ENCODE measurements at places on chromosomes 3 and 15.

DNA sequence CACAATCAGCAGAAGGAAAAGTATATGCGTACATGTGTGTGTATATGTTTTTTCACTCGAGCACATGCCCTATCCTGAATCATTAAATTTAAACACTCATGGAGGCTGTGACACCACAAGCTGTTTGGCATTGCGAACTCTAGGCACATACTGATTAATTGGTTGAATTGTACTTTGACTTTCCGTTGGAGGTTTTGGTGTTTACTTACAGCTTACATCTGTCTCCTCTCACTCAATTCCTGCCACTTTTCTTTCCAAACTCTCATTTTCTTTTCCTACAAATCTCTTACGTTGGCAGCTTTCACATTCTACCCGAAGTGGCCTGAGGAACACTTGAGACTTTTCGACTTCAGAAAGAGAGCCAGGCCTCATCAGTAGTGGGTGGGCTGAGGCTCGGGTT, 434.1 kb upstream of the SEMA6D start:
- no peak for ATAC-seq

DNA sequence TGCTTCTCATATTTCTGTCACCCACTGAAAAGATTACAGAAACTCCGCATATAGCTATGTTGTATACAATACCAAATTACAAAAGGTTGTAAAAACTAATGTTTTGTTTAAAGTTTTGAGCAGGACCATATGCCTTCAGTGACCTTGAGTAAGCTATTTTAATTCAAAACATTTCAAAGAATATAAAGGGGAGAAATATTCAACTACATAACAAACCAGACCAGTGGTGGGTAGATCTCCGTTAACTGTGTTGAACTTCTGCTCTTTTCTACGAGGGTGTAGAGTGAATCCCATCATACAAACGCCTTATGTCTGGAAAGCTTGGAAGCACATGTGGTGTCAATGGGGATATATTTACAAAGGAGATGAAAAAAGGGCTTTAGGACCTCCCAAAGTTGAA, 68.4 kb upstream of the NR2F2 start:
- no peak for ATAC-seq

DNA sequence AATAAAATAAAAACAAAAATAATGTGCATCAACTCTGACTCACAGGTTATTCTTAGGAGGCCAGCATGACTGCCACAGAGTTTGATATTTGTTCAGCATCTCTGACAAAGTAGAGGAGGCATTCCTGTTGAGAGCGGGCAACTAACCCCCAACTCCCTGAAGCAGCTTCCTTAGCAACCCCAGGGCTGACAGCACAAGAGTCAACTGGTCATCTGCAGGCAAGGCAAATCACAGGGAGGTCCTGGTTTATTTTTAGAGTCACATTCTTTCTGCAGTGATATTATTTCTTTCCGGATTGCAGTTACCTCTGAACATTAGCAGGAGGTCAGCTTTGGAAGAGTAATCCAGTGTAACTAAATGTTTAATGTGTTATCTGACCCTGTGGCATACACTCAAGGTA, 273.0 kb downstream of the PLCL2 start:
- no peak for ATAC-seq

DNA sequence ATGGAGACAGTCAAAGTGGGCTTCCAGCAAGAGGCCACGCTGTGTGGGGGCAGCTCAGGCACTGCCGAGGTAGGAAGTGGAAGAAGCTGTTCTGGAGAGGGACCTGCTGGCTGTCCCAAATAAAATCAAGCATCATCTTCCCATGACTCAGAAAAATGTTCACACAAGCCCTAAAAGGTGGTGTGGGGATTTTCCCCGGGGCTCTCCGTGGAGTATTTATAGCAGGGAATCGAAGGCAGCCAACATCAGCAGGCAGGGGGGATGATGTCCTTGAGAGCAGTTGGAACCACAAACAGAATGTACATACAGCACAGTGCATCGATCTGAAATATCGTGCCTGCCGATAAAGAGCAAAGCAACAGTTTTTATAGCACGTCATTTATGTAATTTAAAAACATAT, 27.6 kb downstream of the PRR23E start:
- ATAC-seq, result no peak

DNA sequence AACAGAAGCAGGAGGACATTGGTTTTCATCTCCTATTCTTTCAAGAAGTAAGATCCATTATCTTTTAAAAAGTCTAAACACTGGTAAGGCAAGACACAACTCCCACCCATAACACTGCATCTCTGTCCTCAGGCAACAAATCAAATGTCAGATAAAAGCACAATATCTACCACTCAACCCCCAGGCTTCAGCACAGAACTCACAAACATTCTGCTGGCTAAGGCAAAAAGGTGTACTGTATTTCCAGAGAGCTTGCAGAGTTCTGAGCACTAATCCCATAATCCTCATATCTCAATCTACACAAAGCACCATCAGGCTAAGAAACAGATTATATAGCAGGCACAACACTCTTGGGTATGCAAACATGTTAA, 20.9 kb downstream of the RAF1 start:
- ATAC-seq, result no peak

- ATAC-seq, result no peak
Observed at GRCh38 chr3:156750874-156751245, 75.3 kb upstream of the LEKR1 start.

DNA sequence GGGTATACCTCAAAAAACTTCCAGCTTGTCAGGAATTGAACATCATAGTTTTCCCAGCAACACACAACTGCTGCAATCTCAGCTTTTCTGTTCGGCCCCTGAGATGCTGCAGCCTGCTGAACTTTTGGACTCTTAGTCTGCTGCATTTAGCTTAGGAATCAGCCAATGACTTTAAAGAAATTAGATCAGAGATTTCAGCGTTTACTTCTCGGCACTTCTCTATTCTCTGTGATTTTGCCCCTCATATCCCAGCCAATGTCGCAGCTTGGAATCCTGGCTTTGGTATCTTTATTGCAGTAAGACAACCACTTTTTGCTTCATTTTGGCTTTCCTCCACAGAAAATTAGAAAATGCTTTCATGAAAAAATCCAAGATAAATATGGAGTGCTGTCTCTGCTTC, 86.3 kb upstream of the MCTP2 start:
- no peak for ATAC-seq
